ENCODE measurements at places on chromosomes 5 and 9.

DNA sequence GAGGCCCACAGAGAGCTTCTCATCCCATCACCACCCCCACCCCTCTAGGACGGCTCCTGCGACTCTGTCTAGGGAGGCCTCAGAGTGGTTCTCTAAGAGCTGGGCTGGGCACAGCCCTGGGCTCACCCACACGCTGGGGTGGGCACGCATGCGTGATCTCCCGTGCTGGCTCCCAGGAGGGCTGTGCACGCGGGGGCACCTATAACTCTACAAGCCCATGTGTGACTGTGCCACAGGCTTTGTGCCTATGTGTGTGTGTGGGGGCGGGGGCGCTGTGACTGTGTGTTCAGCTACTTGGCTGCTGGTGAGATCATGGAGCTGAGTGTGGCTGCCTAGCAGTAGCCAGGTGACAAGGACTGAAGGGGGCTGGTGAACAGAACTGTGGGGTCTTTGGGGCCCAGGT is 32.2 kb downstream of the NDUFA8 start:
- DNase-seq = no peak

DNA sequence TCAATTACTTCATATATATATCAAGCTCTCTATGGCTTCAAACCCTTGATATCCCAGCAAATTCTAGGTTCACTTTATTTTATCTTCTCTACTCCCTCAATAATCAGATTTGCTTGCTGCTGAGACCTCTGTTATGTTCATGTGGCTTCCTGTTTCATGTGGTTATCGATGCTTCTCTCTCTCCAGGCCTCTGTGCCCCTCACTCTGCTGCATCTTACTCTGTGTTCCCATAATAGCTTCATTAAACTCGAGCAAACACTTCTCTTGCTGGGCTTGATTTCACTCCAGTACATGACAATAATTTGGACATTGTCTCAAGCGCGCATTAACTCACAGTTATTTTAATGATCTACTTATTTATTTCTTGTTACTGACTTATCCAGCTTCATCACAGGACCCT is 798.8 kb downstream of the CDH9 start:
- DNase-seq = no peak

GRCh38 chr9:89311346-89312221 is 589 bp downstream of the CKS2 start:
- DNase-seq = no peak

- no peak for DNase-seq
Observed at GRCh38 chr5:146564007-146564762, 48.2 kb upstream of the GPR151 start.

DNA sequence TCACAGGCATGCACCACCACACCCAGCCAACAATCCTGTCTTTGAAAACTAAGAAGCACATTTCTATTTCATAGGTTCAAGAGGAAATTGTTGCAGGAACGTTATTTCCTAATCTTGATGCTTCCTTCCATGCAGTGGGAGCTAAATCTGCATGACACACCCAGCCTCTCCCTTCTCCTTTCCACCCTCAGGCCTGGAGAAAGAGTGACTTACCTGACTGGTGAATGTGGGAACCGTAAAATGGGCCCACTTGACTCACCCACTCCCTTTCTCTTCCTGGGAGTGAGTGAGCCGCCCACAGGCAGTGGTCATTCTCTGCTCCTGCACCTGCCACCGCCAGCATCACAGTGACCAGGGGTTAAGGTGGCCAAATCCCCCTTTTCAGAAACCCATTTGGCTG is 78.2 kb downstream of the C9orf50 start:
- no peak for DNase-seq

DNA sequence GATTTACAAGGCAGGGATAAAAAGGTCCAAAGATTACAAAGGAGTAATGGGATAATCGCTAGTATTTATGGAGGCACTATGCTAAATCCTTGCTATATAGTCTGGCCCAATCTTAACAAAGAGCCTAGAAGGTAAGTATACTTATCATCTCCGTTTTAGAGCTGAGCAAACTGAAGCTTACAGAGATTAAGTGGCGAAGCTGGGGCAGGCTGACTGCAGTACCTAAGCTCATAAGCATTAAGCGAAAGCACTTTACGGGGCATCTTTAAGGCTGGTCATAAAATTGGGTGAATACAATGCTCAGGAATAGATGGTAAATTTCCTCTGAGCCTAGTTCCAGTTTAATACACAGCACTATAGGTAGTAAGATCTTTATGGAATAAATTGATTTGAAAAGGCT is 30.0 kb upstream of the ZNF366 start:
- DNase-seq = no peak

DNA sequence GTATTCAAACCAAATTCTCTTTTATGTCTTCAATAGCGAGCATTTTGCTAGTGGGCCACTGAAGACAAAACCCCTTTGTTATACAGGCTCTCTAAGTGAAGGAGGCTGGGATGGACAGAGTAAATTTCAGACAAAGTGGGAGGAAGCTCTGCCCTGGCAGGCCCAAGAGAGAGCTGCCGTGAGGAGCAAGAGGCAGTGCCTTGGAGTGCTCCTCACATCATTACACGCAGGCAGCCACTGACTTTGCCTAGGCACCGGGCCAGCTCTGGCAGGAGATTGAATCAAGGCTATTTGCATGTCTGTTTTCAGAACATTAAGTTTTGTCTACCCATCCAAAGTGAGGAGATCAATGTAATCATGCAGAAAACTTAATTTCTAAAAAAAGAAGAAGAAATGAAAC is 167.7 kb downstream of the CCDC192 start:
- DNase-seq = no peak

GRCh38 chr5:173531863-173532262 is 84.6 kb downstream of the BOD1 start:
- no peak for DNase-seq

GRCh38 chr9:95465115-95465514 is 51.7 kb downstream of the PTCH1 start:
- DNase-seq = no peak

DNA sequence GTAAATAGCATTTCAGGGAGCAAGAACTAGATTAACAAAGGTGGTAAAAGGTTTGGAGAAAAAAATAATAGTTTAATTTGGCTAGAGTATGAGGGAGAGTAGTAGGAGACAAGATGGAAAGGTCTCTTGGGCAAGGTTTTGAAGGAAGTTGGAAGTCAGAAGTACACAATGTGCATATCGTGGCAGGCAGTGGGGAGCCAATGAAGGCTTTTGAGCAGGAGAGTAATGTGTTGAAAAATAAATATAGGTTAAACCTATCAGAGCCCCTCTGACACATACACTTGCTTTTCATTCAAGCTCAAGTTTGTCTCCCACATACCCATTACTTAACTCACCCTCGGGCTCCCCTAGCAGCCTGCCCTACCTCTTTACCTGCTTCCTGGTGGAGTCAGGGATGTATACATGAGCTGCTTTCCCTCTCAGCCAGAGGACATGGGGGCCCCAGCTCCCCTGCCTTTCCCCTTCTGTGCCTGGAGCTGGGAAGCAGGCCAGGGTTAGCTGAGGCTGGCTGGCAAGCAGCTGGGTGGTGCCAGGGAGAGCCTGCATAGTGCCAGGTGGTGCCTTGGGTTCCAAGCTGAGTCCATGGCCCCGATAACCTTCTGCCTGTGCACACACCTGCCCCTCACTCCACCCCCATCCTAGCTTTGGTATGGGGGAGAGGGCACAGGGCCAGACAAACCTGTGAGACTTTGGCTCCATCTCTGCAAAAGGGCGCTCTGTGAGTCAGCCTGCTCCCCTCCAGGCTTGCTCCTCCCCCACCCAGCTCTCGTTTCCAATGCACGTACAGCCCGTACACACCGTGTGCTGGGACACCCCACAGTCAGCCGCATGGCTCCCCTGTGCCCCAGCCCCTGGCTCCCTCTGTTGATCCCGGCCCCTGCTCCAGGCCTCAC is at the start of gene CA9:
TSS of gene CA9 (plus strand) at position 797 of the 893 bp plus-strand sequence. CDS start at position 829, 32 bp downstream.
- no peak for DNase-seq

DNA sequence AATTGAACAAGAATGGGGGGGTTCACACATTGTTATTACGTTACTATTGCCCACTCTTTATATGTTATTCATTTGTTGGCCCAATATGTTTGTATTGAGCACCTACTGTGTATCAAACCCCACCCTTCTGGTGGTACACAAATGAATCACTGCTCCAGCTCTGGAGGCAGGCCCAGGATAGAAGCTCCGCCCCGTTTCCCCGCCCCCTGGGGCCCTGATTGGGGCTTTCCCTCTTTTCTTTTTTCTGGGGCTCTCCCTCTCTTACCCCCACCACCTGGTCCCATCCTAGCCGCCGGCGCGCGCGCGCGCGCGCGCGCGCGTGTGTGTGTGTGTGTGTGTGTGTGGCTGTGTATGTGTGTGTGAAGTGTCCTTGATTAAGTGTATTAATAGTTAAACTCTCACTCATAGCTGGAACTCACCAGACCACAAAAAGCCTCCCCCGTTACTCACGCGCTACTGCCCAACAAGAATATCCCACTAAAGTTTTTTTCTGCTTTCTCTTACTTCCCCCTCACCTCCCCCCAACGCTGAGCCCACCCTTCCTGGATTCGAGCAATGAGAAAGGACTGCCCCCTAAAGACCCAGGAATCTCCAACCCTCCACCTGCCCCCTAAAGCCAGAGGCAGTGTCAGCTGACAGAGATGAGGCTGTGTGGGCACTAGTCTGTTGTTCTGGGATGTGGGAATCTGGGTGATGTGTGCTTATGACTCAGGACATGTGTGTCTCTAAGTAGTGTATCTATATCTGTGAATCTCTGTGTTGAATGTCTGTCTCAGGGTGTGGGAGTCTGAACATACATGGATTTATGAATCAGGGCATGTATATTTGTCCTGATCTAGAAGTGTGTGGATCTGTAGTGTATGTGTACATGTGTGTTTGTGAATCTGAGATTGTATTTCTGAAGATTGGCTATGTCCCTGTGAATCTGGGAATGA is 4.0 kb downstream of the CXXC5 start:
- no peak for DNase-seq

DNA sequence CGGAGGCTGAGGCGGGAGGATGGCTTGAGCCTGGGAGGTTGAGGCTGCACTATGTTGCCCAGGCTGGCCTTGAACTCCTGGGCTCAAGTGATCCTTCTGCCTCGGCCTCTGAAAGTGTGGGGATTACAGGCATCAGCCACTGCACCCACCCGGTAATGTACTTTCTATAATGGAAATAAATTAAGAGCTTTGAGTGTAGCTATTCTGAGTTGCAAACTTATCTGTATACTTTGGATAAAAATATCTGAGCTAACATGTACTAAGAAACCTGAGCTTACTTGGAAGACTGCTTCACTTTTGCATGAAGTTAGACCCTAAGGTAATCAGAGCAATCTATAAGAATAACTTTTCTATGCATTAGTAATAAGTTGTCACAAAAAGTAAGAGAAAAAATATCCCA is 50.0 kb downstream of the UNC13B start:
- no peak for DNase-seq

DNA sequence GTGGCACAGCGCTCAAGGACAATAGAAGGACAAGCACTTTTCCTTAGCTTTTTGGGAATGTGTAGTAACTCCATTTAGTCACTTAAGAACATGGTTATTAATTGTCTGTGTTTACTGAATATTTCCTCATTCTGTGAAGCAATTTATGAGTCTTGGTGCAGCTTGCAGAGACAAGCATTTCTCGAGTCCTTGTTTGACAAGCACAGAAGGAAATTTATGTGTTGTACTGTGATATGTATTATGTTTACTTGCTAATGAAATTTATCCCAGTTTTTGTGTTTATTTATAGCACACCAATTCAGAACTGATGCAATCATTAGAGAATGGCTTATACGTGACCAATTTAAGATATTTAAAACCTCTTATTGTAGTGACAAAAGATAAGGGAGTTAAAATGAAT is 168.6 kb downstream of the PRELID2 start:
- no peak for DNase-seq

DNA sequence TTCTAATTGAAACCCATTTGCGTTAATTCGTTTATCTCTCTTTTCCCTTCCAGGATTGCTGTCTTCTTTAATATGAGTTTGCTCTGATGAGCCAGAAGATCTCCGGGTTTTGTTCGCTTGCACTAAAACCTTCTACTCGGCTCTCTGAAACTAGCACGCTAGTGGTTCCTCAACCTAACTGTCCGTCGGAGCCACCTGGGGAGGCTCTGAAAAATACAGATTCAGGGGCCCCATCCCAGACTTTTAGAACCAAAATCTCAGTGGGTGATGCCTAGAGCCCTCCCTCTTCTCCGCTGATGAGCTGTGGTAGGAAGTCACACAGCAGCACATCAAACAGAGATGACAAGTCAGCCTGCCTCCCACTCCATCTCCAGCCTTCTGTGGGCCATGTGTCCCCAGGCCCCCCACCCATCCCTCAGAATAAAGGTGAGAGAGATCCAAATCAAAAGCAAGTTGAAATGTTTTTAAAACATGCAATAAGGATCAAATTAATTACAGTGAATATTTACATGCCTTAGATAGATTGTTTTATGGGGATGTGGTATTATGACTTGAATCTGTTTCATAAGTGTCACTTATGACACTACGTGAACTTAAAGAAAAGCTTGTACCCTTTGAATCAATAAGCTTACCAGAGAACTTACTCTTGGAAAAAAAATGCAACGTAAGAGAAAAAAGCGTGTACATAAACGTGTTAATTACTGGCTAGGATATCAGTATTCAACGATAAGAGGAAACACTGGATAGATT is 16.4 kb downstream of the FCN2 start:
- no peak for DNase-seq

GRCh38 chr5:161863259-161863658 is 15.3 kb downstream of the GABRA1 start:
- no peak for DNase-seq

DNA sequence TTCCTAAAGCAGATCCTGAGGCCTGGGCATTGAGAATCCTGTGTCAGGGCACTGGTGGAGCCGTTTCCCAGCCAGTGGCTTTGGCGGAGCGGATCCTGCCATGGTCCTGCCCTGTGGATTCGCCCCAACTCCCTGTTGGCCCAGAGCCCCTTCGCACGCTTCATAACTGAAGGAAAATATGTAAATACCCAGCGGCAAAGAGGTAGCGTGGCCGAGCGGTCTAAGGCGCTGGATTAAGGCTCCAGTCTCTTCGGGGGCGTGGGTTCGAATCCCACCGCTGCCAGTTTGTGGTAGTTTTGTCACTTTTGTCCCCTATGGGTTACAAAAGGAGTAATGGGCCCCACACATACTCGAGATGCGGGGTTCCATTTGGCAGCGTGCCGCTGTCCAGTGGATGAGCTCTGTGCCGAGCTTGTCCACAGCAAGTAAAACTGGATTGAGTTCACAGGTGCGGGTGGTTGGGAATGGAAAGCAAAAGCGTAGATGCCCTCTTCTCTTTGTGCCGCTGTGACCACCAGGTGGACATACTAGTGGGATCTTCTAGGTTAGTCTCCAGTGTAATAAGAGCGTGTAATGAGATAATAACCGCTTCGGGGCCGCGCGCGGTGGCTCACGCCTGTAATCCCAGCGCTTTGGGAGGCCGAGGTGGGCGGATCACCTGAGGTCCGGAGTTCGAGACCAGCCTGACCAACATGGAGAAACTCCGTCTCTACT is 17.3 kb downstream of the TRIM7 start:
- peak; percentile 79 for DNase-seq

DNA sequence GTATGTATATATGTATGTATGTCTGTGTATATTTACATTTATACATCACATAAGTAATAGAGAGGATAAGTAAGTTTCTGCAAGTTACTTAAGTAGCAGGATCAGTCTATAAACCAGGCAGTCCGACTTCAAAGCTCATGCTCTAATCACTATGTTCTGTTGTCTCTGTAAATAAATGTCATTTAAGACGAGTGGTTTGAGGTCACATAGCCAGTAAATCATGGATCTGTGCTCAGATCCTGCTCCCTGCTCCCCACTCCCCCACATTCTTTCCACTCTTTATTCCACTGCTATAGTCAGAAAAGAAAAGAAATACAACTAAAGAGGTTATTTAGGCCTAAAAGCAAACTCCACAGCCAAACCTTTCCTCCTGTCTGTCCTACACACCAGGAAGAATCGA is 90.4 kb downstream of the SERINC5 start:
- DNase-seq = no peak

- DNase-seq = peak; percentile 79
Observed at GRCh38 chr5:141992349-141992963, 20.4 kb downstream of the GNPDA1 start.

Measured in stimulated activated CD4-positive, alpha-beta T cell treated with anti-CD3 and anti-CD28 coated beads, TNF-alpha, amount 100 ng/mL, for 24 hours (primary cell).